Central memory CD8-positive, alpha-beta T cell (primary cell): ENCODE measurements at places on chromosomes 12 and 14.

GRCh38 chr12:52209321-52209720 is 17.5 kb upstream of the KRT80 start:
- H3K27me3 ChIP-seq = peaks cover 50% of the 10 kb centered on the region
- H3K4me1 ChIP-seq = no peaks in the 10 kb centered on the region
- no peaks in the 10 kb centered on the region for H3K36me3 ChIP-seq
- no peak overlapping the region for H3K27ac ChIP-seq
- no peak overlapping the region for H3K4me3 ChIP-seq

DNA sequence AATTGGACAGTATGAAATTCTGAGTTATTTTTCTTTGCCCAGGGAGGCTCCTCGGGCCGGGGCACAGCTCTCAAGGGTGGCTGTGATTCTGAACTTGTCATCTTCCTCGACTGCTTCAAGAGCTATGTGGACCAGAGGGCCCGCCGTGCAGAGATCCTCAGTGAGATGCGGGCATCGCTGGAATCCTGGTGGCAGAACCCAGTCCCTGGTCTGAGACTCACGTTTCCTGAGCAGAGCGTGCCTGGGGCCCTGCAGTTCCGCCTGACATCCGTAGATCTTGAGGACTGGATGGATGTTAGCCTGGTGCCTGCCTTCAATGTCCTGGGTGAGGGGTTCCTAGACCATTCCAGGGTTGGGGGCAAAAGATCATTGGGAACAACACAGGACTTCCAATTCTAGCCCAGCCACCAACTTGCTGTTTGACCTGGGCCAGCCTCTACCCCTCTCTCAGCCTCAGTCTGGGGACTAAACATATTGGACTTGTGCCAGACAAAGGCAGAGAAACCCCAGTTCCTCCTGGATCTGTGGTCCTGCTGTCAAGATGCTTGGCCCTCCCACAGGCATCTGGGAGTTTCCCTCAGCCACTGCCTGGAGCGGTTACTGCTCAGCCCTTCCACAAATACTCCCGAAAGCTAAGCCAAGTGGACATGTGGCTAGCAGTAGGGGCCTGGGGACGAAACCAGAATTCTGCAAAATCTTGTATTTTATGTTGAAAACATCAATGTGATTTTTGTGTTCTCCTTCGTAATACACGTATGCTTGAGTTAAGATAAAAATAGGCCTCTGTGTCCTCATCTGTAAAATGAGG is 3.5 kb downstream of the OAS3 start:
- peaks cover 39% of the 10 kb centered on the region for H3K4me1 ChIP-seq
- H3K4me3 ChIP-seq = no peak overlapping the region
- DNase-seq = no peak

DNA sequence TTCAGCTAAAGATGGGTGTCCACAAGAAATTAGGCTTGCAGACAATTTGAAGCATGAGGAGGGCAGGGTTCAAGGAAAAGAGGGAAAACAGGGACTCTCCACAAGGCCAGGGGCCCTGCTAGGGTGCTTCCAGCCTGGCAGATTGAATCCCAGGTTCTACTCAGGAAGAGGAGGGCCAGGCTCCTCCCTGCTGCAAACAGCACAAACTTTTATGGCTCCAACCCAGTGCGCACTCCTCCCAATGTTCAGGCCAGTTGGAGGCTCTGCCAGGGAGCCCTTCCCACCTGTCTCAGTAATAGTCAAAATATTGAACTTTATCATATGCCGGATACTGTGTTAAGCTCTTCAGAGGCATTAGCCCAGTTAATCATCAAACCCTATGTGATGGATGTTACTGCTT is 244.4 kb downstream of the SYT1 start:
- no peak overlapping the region for H3K4me3 ChIP-seq
- H3K36me3 ChIP-seq = no peaks in the 10 kb centered on the region
- H3K4me1 ChIP-seq = no peaks in the 10 kb centered on the region
- no peak overlapping the region for H3K27ac ChIP-seq

- H3K4me1 ChIP-seq = peaks cover 9% of the 10 kb centered on the region
- no peak for DNase-seq
- no peaks in the 10 kb centered on the region for H3K36me3 ChIP-seq
These were observed 219.2 kb upstream of the SSTR1 start for GRCh38 chr14:37988472-37988871.

- H3K4me3 ChIP-seq = peak overlapping the region; percentile 68
- DNase-seq = no peak
- peaks cover 58% of the 10 kb centered on the region for H3K4me1 ChIP-seq
- H3K27me3 ChIP-seq = no peaks in the 10 kb centered on the region
- H3K27ac ChIP-seq = peak overlapping the region; percentile 90
- H3K36me3 ChIP-seq = peaks cover 9% of the 10 kb centered on the region
These were observed 10.4 kb downstream of the MAP4K5 start for GRCh38 chr14:50521912-50522341.

DNA sequence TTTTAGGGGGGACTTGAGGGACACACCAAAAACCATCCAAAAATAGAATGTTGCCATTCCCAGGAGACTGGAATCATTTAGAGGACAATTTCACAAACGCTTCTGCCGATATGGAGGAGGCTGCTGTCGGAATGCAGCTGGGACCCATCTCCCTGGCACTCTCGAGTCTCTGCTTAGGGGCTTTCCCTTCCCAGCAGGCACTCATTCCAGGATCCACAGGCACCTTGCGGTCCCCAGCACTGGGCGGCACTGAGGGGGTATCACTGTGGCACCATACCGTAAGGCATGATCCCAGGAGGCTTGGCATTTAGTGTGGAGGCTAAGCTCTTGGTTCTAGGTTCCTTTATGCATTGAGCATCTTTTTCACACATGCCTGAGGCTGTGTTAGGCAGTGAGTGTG is 36.6 kb upstream of the LTBP2 start:
- H3K36me3 ChIP-seq = peaks cover 5% of the 10 kb centered on the region
- peaks cover 17% of the 10 kb centered on the region for H3K4me1 ChIP-seq
- no peak overlapping the region for H3K4me3 ChIP-seq

DNA sequence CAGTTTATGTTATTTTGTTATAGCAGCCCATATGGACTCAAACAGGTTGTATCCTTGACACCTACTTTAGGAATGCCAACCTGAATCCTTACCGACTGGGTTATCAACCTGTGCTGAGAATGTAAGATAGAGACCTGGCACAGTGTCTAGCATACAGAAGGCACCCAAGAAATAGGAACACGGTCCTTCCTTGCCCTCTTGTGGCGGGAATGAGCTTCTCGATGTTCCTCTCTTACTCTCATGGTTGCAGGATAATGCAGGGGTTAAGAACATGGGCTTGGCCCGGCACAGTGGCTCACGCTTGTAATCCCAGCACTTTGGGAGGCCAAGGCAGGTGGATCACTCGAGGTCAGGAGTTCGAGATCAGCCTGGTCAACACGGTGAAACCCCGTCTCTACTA is 6.5 kb downstream of the C12orf43 start:
- no peaks in the 10 kb centered on the region for H3K27me3 ChIP-seq
- peaks cover 26% of the 10 kb centered on the region for H3K36me3 ChIP-seq
- no peak overlapping the region for H3K4me3 ChIP-seq
- H3K4me1 ChIP-seq = peaks cover 11% of the 10 kb centered on the region
- DNase-seq = no peak

DNA sequence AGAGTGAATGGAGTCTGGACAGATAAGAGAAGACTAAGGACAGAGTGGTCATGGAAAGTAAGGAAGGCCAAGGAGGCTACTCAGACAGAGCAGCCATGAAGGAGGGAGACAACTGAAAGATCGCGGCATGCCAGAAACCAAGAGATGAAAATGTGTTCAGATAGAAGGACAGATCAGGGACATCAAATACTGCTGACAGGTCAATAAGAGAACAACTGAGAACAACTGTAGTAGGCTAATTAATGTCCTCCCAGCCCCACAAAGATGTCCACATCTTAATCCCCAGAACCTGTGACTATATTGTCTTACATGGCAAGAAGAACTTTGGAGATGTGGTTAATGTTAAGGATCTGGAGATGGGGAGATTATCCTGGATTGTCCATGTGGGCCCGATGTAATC is 15.0 kb upstream of the HELB start:
- no peaks in the 10 kb centered on the region for H3K27me3 ChIP-seq
- H3K27ac ChIP-seq = peak overlapping the region; percentile 80
